Fibroblast of skin of right quadriceps (primary cell): ENCODE measurements at places on chromosomes 6 and 20.

DNA sequence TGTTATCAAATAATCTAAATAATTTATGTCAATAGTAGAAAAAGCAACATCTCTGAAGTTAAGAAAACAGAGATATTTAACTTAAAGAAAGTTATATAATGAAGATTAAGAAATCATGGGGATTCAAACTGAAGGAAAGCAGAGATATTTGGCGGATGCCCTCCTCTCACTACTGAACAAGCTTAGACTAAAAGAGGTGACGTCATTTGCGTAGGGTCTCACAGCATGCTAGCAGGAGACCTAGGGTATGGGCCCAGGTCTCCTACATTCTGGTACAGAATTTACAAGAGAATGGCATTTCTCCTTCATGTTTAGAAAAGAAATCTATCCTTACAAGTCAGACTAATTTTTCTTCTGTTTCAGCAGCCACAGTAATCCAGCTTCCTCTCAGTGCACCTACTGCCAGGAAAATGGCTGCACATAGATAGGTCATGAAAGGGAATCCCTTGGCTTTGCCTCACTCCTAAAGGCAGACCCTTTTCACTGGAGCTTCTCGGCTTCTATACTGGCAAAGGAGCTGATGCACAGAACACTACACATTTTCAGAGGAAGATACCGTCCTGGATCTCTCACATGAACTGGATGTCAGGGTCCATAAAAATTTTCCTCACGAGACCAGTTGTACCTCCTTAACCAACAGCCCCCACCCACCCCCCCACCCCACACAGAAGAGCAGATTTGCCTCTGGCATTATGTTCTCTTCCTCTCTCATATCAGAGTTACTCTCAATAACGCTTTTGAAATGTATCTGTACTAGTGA lies 41.8 kb upstream of the DST start:
- no peak for DNase-seq

GRCh38 chr20:38147751-38148150 lies 17.3 kb downstream of the TGM2 start:
- no peak for DNase-seq

DNA sequence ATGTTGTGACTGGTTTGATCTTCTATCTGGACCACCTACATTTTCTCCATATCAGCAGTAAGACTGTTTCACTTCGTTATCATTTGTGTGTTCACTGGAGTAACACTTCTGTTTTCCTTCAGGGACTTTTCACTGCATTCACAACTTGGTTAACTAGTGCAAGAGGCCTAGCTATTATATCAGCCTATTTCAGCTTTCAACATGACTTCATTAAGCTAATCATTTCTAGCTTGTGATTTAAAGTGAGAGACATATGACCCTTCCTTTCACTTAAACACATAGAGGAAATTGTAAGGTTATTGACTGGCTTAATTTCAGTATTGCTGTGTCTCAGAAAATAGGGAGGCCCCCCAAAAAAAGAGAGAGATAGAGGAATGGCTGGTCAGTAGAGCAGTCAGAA lies 622.8 kb upstream of the NRSN1 start:
- DNase-seq: no peak

DNA sequence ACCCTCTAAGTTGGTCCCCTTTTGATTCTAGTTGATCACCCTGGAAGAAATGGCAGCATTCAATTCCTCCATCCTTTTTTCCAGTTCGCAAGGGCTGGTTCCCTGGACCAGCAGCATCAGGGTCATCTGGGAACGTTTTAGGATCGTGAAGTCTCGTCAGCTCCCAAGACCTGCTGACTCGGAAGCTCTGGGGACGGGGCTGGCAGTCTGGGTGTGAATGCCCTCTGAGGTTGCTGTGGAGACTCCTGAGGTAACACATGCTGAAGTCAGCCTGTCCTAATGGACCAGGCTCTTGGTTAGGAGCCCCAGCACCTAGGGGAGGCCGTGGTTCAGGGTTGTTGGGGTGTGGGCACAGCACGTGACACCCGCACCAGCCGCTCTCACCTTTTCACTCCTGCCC lies 164.1 kb downstream of the SYNDIG1 start:
- DNase-seq: no peak

DNA sequence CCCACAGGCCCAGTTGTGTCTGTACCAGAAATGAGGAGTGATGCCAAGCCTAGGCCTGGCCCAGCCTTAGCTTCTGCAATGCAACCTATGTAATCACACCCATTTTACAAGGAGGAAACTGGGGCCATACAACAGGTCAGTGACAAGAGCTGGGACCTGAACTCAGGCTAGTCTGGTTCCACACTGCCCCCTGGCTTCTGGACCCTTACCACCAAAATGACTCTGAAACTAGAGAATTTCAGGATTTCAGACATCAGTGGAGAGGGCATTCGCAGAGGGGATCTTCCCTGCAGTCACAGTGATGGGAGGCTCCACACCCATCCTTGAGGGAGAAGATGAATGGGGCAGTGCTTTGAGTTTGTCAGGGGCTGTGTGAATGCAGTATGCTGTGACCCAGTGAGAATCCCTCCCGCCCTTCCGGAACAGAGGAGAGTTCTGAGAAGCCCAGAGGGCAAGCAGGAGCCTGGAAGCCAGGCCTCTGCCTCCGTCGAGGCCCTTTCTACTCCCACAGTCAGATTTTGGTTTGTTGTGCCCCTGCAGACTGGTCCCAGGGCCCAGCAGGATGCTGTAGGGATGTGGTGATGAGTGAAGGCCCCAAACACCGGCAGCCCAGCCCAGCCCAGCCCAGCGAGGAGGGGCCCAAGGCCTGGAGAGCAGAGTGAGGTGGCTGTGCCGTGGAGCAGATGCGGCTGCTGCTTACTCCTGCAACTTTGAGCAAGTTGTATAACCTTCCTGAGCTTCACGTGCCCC lies 48.1 kb upstream of the MYL9 start:
- DNase-seq: no peak

DNA sequence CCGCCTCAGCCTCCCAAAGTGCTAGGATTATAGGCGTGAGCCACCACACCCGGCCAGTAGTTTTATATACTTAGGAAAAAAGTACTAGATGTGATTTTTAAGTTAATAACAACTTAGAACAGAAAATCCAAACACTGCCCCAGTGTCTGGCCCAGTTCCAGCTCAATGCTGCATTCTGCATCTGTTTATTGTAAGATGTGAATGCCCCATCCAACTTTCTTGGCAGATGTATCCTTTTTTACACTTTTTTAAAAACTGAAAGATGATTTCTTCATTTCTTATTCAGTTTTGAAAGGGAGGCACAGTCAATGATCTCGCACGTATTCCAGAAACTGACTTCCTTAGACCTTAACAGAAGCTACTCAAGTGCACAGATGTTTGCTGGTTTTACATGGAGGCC lies 85.6 kb upstream of the SRSF6 start:
- no peak for DNase-seq

DNA sequence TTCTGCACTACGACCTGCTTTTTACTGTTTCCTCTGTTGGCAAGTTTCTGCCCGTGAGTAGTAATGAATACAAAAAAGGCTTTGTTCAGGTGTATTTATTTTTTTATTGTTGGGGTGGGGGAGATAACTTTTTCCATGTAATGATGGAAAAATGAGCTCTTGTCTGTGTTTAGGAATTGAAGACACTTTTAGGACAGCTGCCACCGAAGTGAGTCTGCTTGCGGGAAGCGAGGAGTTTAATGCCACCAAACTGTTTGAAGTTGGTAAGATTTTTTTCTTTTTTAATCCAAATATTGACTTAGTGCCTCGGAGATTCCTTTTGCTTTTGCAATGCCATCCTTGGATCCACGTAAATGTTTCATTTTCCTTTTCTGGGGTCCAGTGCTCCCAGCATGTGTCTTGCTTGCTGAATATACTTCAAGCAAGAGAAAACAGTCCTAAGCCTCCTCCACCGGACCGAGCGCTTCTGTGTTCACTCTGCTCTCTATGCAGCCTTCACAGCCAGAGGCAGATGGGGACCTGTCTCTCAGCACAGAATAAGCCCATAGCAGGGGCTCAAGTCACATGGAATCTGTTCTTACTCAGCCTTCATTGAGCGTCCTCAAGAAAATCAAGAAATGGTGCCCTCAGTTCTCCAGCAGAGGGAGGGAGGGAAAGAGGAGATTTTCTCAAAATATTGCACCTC lies 71.3 kb downstream of the ISM1 start:
- no peak for DNase-seq

- DNase-seq: no peak
Observed at GRCh38 chr6:82738773-82739172, 326.9 kb downstream of the UBE3D start.
